ENCODE measurements at places on chromosomes 13 and 19. TPM values are rescaled to one million over a fixed set of nuclear protein-coding genes. Genes with fewer than 3 reads are reported as not detected.

The ZNF154 gene
- 8.1 TPM for total RNA-seq

The GPC6 gene
- 54.6 TPM for total RNA-seq

The LRRC63 gene
- total RNA-seq = not detected

The MCOLN1 gene
- total RNA-seq = 8.8 TPM

The KATNAL1 gene
- total RNA-seq = 25.6 TPM

The CRLF1 gene
- 68.1 TPM for total RNA-seq

The CYP2B6 gene
- total RNA-seq = not detected

The NLRP11 gene
- not detected for total RNA-seq

The ELSPBP1 gene
- not detected for total RNA-seq

The AP1M2 gene
- total RNA-seq = not detected

The FSD1 gene
- total RNA-seq = 7.8 TPM

The LGI4 gene
- 1.5 TPM for total RNA-seq

The GJB2 gene
- total RNA-seq = 0.07 TPM

The CD209 gene
- total RNA-seq = not detected

The SLC15A1 gene
- total RNA-seq = not detected

The OR1M1 gene
- total RNA-seq = not detected

The LPAR2 gene
- 1.7 TPM for total RNA-seq

The POLR1G gene
- 9.1 TPM for total RNA-seq

The NRTN gene
- 0.07 TPM for total RNA-seq

The KLK7 gene
- total RNA-seq = 0.13 TPM

The ZNF460 gene
- total RNA-seq = 136 TPM

The KLK11 gene
- not detected for total RNA-seq

The KIR2DL1 gene
- total RNA-seq = not detected

The TMEM38A gene
- total RNA-seq = 5.1 TPM

The ZNF112 gene
- total RNA-seq = 8.9 TPM

The RGS9BP gene
- 0.56 TPM for total RNA-seq

The CEACAM16 gene
- not detected for total RNA-seq

The ACER1 gene
- total RNA-seq = not detected

The RFPL4AL1 gene
- total RNA-seq = not detected

The CPB2 gene
- total RNA-seq = not detected

The PINLYP gene
- 1.3 TPM for total RNA-seq

The OR4F17 gene
- not detected for total RNA-seq

The ZNF98 gene
- not detected for total RNA-seq

The FLT1 gene
- total RNA-seq = 3.8 TPM

The ZNF540 gene
- 0.72 TPM for total RNA-seq

The LSR gene
- 0.33 TPM for total RNA-seq

The MPND gene
- total RNA-seq = 3.9 TPM

The TEX101 gene
- total RNA-seq = not detected

The PSG7 gene
- total RNA-seq = 0.30 TPM

The RASGRP4 gene
- total RNA-seq = not detected

The OR7C1 gene
- not detected for total RNA-seq

The PRR19 gene
- 0.23 TPM for total RNA-seq

The APOC1 gene
- not detected for total RNA-seq

The PEAK3 gene
- not detected for total RNA-seq

The TTYH1 gene
- total RNA-seq = not detected

The PNMA8A gene
- total RNA-seq = 3.2 TPM

The USHBP1 gene
- total RNA-seq = 0.07 TPM

The ZNF324B gene
- 9.2 TPM for total RNA-seq

The CYP2F1 gene
- not detected for total RNA-seq

The TINCR gene
- 0.66 TPM for total RNA-seq

The ZNF121 gene
- 28.0 TPM for total RNA-seq

The CC2D1A gene
- 15.5 TPM for total RNA-seq

The CLEC11A gene
- total RNA-seq = 69.0 TPM

The PRR22 gene
- total RNA-seq = 0.13 TPM

The SMIM44 gene
- not detected for total RNA-seq

The POGLUT2 gene
- 28.9 TPM for total RNA-seq

The KLK2 gene
- not detected for total RNA-seq

The ZNF578 gene
- total RNA-seq = 4.6 TPM

The NXNL1 gene
- not detected for total RNA-seq

All from smooth muscle cell of the pulmonary artery (primary cell).